CD4-positive, alpha-beta T cell treated with Interleukin-21 for 1 hour (primary cell): ENCODE measurements at places on chromosomes 1 and 21.
A peak's percentile ranks its signal among the peaks of the same experiment; 100 is the strongest.

GRCh38 chr21:36064085-36064460 is 3.7 kb upstream of the SETD4 start:
- no peak for DNase-seq

DNA sequence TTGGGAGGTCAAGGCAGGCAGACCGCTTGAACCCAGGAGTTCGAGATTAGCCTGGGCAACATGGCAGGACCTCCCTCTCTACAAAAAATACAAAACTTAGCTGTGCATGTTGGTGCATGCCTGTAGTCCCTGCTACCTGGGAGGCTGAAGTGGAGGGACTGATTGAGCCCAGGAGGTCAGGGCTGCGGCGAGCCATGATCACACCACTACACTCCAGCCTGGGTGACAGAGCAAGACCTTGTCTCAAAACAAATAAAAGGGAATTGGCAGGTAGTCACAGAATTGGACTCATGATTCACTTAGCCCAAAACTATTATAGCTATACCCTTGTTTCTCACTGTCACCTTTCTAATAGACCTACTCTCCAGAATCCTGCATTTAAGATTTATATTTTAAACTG is 5.5 kb downstream of the TADA1 start:
- DNase-seq, result no peak

DNA sequence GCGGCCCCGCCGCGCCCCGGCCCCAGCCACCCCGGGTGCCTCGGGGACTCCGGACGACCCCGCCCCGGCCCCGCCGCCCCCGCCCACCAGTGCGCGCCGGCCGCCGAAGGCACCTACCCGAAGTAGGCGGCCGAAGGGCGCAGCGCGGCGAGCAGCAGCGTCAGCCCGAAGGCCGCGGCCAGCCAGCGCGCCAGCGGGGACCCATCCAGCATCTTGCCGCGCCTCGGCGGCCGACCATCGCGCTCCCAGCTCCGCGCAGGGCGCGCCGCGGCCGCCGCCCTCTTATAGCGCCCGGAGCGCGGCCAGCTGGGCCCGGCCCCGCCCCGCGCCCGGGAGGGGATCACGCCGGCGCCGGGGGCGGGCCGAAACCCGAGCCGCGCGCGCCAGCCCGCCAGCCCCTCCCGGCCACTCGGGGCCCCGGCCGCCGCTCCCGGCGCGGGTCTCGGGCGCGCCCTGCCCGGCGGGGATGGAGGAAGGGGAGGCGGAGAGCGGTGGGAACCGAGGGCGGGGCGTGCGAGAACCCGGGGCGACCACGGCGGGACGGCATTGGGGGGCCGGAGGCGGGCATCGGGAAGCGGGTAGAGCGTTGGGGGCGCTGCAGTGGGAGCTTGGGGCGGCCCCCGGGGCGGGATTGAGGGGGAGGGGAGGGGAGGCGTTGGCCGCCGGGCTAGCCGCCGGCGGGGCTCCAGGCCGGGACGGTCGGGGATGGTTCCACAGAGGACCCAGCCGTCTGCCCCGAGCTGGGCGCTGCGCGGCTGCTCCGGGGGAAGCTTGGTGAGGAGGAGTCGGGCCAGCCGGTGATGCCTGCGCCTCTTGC is at the start of gene WNT9A:
Gene WNT9A, minus strand, starts transcription at position 257 of the 817 bp plus-strand sequence. Its CDS starts 45 bp downstream, at position 212.
- no peak for DNase-seq

GRCh38 chr1:17011439-17012307 is at the start of gene ATP13A2:
Gene ATP13A2 (minus strand): TSS chr1:17011928. CDS start chr1:17011738, 190 bp downstream.
- peak; percentile 83 for DNase-seq

GRCh38 chr1:109631513-109632505 is 12.2 kb downstream of the AMPD2 start:
- DNase-seq, result no peak

- DNase-seq, result no peak
These were observed 2.6 kb downstream of the IVNS1ABP start for GRCh38 chr1:185314411-185314810.

- DNase-seq, result no peak
These were observed 16.5 kb downstream of the RYR2 start for GRCh38 chr1:237058470-237058869.

DNA sequence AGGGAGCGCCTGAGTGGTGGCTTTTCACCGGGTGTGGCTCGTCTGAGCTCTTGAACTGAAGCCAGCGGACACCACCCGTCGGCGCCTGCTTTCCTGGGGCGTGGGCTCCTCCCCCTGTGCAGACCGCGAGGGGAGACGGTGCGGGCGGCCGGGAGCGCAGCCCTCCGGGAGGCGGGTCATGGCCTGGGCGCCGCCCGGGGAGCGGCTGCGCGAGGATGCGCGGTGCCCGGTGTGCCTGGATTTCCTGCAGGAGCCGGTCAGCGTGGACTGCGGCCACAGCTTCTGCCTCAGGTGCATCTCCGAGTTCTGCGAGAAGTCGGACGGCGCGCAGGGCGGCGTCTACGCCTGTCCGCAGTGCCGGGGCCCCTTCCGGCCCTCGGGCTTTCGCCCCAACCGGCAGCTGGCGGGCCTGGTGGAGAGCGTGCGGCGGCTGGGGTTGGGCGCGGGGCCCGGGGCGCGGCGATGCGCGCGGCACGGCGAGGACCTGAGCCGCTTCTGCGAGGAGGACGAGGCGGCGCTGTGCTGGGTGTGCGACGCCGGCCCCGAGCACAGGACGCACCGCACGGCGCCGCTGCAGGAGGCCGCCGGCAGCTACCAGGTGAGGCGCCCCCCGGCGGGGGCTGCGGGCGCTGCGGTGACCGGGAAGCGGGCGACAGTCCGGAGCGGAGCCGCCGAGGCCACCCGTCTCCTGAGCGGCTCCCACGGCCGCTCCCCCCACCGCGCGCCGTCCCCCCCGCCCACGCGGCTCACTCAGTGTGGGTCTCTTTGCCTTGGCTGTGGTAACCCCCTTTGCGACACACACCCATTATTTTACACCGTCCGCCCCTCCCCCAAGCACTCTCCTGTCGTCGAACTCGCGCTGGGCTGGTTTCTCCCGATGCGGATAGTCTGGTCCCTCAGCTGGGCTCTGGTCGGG is at the start of gene TRIM58:
Gene TRIM58, plus strand, starts transcription at position 119 of the 916 bp plus-strand sequence. Its CDS starts 60 bp downstream, at position 179.
- no peak for DNase-seq

DNA sequence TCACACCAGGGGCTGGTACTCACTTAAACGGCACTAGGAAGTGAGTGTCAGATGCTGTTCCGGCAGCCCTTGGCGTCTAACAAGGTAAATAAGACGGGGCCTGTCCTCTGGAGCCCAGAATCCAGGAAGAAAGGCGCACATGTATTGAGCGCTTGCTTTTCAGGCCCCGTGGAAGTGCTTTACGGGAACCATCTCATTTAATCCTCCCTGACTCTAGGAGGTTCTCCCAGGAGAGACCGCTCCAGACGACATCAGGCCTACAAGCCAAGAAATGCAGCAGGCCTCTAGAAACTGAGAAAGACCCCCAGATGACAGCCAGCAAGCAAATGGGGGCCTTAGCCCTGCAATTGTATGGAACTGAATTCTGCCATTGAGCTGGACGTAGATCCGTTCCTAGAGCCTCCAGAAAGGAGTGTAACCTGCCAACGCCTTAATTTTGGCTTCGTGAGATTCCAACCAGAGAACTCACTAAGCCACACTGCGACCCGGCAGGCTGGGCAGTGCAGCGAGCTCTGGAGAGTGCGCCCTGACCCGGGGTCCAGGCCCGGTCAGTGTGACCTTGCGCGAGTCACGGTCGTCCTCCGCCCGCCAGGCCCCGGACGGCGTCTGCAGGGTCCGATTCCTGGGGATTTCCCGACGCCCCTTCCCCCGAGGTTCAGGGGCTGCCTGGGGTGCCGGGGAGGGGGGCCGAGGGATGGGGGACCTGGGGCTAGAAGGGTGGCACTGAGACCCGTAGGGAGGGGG is 532 bp upstream of the MANEAL start:
- DNase-seq, result no peak

GRCh38 chr1:24032981-24033380 is 52.9 kb upstream of the SRSF10 start:
- DNase-seq, result no peak

DNA sequence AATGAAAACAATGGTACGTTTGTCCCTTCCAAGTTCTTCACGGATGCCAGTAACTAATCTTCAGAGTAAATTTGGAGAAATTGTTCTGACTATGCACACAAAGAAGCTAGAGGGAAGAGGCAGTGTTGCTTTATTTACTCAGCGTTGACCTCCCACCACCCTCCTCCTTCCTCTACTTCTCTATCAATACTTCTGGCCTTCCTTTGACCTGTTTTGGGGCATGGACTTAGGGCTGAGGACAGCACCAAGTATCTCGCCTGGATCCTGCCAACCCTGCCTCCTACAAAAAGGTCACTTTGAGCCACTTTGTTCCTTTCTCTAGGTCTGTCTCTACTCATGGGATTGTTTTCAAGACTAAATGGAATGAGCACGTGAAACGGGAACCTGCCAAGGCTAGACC is 282.6 kb downstream of the DSCAM start:
- no peak for DNase-seq

DNA sequence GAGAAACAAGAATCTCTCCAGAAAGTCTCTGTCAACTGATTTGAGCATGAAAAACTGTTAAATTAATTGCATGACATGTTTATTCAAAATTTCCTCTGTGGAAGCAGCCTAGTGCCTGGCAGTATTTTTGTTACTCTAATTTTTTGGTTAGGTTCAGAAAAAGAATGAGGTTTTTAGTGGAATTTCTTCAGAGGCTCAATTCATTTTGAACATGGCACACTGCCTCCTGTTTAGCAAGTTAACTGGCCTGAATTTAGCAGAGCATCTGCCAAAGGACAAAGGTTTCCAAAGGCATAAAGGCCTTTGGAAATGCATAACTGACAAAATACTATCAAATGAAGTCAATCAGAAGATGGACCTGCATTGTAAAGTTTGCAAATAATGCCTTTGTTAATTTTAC is 1326.5 kb downstream of the PLA2G4A start:
- no peak for DNase-seq
